ENCODE measurements at places on chromosomes 12 and 14.

DNA sequence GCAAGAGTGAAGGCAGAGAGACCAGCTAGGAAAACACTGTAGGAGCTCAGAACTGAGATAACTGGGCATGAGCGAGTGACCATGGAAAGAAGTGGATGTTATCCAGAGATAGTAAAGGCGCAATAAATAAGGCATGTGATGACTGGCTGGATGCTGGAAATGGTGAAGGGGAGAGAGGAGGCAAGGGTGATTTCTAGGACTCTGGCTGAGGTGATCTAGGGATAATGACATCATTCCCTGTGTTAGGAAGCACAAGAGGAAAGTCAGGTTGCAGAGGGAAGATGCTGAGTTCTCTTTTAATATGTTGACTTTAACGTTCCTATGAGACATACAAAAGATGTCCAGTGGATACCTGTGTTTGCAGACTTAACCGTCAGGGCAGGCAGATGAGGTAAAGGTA is 78.7 kb downstream of the C12orf56 start:
- no peak for DNase-seq

DNA sequence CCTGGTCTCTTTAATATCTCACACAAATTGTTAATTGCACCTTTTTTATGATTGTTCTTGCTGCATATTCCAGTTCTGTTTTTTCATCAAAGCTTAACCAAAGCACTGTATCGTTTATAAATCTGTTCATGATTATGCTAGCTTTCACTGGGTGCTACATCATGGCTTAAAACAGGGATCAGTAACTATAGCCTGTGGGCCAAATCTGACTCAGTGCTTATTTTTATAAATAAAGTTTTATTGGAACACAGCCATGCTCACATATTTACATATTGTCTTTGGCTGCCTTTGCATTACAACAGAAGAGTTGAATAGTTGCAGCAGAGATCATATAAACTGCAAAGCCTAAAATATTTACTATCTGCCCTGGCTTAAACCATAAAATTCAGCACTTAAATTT is 183.4 kb upstream of the NRXN3 start:
- no peak for DNase-seq

- no peak for DNase-seq
These were observed 10.2 kb downstream of the BAG5 start for GRCh38 chr14:103552011-103552845.

- no peak for DNase-seq
These were observed 10.9 kb downstream of the PPM1H start for GRCh38 chr12:62924084-62924483.

GRCh38 chr12:123384318-123384993 is 524 bp downstream of the KMT5A start:
- DNase-seq: no peak

GRCh38 chr14:99516871-99517642 is 35.8 kb downstream of the CCNK start:
- no peak for DNase-seq

GRCh38 chr12:19794116-19794515 is 354.8 kb downstream of the AEBP2 start:
- no peak for DNase-seq

DNA sequence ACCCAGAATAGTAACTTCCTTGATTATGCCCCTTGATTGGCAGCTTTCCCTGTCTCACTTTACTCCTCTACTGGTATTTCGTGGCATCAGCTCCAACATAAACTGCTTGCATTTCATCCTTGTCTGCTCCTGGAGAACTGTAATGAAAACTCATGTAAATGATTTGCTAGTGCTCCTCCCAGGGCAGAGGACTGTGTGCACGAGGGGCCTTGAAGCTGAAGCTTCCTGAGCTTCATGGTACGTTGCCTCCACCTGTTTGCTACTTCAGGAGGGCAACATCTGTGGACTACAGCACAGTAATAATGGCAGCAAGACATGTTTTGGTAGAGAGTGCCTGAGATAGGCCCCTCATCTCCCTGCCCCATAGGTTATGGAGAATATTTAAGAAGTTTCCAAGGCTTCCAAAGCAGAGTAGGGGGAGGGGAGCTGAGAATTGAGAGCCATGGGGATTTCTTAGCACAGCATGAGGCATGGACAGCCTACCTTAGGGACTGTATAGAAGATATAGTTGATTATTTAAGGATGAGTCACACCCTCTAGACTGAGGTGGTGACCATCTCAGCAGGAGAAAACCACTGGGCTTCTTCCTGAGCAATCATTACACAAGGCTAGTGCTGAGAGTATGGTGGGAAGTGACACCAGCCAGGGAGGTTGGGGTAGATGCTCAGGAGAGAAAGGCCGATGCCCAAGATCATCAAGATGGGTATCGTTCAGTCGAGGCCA is 29.5 kb downstream of the CCDC198 start:
- no peak for DNase-seq

- DNase-seq: no peak
These were observed 96.2 kb downstream of the FIGNL2 start for GRCh38 chr12:51752234-51752889.

All from activated CD8-positive, alpha-beta memory T cell treated with anti-CD3 and anti-CD28 coated beads, Interleukin-2, amount 50 U/mL, for 48 hours (primary cell).